D341Med (cell line): ENCODE measurements at places on chromosomes 2 and 18.

DNA sequence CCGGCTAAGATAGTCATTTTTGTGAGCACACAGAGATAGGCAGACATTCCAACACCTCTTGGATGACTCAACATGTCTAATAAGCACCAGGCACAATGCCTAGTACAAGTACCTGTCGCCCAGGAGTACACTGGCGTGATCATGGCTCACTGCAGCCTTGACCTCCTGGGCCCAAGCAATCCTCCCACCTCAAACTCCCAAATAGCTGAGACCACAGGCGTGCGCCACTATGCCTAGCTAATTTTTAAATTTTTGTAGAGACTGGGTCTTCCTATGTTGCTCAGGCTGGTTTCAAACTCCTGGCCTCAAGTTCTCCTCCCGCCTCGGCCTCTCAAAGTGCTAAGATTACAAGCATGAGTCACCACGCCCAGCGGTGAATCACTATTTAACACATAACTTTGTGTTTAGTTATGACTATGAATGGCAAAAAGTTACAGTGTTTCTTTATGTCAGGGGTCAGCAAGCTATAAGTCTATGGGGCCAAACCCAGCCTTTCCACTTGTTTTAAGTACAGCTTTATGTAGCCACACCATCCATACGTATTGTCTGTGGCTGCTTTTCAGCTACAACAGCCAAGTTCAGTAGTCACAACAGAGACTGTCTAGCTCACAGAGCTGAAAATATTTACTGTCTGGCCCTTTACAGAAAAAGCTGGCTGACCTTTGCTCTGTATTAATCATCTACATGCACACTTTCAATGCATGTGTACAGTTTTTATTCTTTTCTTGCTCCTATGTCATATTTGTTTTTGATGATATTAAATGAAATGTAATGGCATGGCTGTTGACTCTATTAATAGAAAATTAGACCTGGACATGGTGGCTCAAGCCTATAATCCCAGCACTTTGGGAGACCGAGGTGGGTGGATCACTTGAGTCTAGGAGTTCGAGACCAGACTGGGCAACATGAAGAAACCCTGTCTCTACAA is 18.7 kb downstream of the ORC2 start:
- DNase-seq: no peak

DNA sequence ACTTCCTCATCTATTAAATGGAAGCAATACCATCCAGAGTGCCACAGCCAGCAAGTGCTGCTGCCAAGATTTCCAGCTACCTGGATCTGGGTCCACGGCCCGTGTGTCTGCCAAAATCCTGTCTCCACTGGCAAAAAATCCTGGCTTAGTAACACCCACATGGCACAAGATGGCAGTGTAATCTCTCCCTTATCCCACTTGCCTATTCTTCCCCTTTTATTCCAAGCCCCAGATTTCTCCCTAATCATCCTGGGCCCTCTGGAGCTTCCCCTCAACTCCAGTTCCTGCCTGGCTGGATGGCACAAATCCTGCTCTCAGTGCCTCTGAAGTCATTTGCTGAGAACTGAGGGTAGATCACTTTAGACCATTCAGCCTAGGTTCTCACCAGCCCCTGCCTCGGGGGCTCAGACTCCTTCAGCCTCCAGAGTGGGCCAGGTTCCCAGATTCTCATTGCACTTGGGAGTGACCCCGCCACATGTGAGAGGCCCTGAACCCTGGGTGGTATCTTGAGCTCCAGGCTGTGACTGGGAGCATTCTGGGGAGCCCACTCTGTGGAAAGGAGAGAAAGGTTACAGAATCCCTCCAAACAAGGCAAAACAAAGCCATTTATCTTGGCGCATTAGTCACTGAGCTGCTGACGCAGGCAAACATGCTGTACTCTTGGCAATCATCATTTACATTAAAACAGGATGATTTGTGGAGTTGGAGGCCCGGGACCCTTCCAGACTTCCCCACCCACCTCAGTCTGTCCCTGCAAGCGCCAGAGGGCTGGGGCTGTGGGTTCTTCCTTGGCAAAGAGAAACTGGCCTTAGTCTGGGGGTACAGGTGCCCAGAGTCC is 325.8 kb downstream of the DYSF start:
- no peak for DNase-seq

DNA sequence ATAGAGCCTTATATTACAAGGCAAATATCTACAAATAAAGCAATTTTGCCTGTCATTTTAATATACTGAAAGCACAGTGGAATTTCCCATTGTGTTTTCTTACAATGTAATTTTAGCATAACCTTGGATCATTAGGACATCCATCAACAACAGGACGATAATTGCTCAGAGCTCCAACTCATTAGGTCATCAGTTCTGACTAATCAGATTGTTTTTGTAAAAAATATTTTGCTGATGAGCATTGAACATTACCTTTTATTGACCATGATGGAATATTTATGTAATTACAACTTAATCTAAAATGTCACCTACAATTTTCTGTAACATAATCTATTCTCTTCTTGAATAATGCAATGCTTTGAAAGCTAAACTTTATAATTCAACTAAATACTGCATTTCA is 215.3 kb upstream of the DSEL start:
- DNase-seq: no peak

DNA sequence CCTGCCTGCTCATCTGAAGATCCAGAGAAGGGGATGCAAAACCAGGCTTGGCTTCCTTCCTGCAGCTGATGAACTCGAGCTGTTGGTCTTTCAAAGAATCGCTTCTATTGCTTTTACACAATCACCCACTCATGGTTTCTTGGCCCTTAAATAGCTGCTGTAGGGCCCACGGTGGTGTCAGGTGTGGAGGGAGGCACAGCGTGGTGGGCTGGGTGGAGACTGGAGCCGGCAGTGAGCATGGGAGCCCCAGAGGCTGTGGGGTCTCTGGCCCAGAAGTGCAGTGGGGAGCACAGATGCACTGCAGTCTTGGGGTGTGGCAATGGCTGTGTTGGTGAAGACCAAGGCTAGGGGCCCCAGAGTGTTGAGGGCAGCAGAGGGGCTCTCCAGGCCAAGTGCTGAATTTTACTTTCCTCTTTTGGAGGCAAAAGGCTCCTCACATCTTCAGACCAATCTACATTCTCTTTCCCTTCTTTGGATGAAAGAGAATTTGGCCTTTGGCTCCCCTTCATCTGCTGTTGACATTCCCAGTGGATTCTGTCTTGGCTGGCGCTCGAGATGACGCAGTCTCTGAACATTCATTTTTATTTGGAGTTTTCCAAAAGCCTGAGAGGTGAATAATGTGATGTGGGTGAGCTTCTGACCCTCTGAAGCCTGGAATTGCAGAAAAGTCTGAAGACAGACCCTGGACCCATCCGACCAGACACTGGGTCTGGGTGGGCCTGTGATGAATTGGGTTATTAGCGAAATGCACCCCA is 70.1 kb upstream of the ASB18 start:
- DNase-seq: no peak

DNA sequence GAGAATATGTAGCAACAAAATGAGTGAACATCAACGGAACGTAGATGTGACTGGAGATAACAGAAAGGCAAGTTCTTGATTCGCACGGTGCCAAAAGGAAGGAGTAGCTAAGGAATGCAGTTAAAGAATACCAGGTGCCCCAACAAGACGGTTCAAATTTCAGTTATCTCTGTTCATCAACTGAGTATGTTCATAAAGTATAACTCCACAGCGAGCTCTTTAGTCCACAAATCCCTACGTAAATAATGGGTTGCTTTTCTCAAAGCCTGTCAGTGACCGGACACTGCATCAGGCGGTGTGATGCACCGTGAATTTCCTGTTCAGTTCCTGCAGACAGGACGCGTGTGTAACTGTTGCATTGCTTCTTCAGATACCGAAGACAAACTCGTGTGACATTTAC is 91.8 kb downstream of the NOL10 start:
- no peak for DNase-seq

- DNase-seq: no peak
Observed at GRCh38 chr2:30798536-30798991, 8.7 kb downstream of the CAPN13 start.

GRCh38 chr2:50126845-50127244 is 905.1 kb downstream of the NRXN1 start:
- no peak for DNase-seq

DNA sequence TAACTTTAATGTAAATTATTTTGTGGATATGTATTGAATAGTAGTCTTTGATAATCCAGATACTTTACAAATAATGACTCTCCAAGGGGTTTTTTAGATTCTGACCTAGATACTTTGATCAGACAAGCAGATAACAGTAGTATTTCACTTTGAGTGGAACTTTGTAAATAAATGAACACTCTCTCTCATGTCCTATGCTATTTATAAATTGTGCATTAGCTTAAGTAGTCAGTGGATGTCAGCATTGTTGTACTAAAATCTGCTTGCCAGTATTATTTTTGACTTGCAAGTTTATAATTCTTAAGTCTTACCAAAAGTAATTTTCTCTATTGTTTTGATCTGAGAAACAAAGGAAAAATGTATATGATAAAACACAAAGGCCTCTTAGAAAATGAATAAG is 1113.1 kb upstream of the NRXN1 start:
- no peak for DNase-seq

DNA sequence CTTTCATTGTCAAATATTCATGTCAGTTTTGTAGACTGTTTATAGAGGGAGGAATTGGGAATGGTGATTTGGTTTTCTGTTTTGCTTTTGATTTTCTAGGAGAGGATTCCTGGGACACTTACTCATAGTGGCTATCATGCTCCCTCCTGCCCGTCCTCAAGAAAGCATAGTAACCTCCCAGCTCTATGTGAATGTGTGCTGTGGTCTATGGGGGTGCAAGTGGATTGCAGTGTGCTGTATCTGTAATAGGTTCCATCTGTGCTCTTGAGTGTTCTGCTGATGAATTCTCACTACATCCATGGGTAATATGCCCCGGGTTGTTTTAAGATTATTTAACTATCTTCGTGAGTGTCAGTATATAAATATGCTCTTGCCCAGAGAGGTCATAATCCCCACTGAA is 811.3 kb downstream of the CNTNAP5 start:
- DNase-seq: no peak

- peak; percentile 60 for DNase-seq
Observed at GRCh38 chr2:209334188-209335017, 89.4 kb upstream of the MAP2 start.

- peak; percentile 87 for DNase-seq
Observed at GRCh38 chr2:71000780-71001591, 6.3 kb upstream of the TEX261 start.

DNA sequence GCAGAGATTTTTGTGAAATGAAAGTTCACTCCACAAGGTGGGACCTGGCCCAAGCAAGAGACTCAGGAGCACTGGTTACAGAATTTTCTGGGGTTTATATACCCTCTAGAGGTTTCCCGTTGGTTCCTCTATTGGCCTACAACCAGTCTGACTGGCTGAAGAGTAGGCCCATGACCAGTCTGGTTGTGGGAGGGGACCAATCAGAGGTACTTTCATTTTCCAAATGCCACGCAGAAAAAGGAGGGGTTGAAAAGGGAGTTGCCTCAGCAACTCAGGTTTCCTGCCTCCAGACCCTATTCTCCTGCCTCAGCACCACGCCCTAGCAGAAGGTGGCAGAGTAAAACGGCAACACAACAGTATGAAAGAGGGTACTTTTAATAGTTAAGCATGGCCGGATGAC is 98.4 kb downstream of the COLEC12 start:
- DNase-seq: no peak

- DNase-seq: no peak
Observed at GRCh38 chr2:26033270-26033817, 540 bp upstream of the RAB10 start.

GRCh38 chr2:174844295-174844708 is 80.0 kb upstream of the CHRNA1 start:
- DNase-seq: no peak

DNA sequence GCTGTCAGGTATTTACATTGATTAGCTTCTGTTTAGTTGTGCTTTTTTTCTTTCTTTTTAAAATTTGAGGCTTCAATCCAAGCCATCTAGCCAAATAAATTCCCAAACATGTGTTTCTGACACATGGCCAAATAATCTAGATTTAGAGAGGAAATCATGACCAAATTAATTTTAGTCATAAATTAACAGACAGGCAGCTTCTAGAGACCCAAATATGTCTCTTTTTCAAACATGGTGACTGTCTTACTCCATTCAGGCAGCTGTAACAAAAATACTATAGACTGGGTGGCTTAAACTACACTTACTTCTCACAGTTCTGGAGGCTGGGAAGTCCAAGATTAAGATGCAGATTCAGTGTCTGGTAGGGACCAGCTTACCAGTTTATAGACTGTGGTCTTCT is 23.2 kb upstream of the NAB1 start:
- no peak for DNase-seq

DNA sequence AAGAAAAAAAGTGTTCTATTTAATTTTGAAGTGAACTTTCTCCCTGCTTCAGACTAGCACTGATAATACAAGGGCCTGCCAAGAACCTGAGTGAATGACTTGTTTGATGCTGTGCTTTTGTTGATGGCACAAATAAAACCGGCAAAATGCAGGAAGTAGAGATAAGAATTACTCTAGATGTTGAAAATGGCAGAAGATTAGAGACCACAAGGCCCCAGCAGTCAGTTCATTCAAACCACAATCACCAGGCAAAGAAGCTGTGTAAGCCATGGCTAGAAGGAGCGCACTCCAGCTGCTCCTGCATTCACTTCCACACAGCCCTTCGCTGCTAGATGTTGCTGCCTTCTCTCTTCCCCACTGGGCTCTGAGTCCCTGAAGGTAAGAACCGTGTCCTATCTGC is 297.1 kb downstream of the AGPS start:
- DNase-seq: no peak

GRCh38 chr2:7040547-7040946 is 123.3 kb downstream of the RNF144A start:
- no peak for DNase-seq

GRCh38 chr2:3777966-3778365 is 74.6 kb downstream of the DCDC2C start:
- DNase-seq: no peak

- DNase-seq: no peak
Observed at GRCh38 chr2:219581346-219581745, 9.2 kb downstream of the INHA start.

GRCh38 chr2:71894261-71894660 is 253.4 kb downstream of the CYP26B1 start:
- no peak for DNase-seq

DNA sequence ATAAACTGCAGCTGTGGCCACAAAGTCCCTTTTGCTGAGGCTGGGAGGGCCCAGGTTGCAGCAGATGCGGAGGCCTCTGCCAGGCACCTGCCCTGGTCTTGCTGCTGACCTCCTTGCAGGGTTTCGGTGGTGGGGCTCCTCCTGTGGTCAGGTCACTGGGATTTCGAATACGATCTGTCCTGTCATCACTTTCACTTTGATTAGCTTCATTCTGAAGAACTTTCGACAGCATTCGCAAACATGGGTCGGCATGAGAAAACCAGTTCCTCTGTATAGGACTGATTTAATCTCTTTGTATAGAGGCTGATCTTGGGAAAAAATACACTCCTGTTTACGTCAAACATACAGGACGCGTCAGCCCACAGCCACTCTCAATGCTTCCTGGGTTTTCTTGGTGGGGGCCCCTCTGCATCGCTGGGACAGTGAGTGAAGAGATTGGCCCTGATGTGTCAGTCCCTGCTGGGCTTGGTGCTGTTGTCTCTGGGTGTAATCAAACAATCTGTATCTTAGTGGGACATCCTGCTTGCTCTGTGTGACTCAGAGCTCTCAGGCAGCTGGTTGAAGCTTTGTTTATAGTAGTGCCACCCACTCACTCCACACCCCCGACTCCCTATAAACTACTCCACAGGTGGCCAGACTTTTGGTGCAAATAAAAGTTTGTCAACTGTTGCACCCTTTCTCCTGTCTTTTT is 209.4 kb upstream of the CXCR4 start:
- no peak for DNase-seq

GRCh38 chr2:229601396-229601795 is 113.0 kb downstream of the DNER start:
- no peak for DNase-seq

- no peak for DNase-seq
Observed at GRCh38 chr2:158255257-158255656, 153.6 kb downstream of the UPP2 start.

GRCh38 chr18:22193466-22193865 is 24.1 kb downstream of the GATA6 start:
- no peak for DNase-seq
